Activated T-cell treated with anti-CD3 and anti-CD28 coated beads, Interleukin-2, amount 50 U/mL, for 48 hours (primary cell): ENCODE measurements at places on chromosomes 5 and 9.

GRCh38 chr9:136225366-136225747, 20.3 kb downstream of the QSOX2 start:
- DNase-seq: no peak

GRCh38 chr5:34715711-34716110, 59.6 kb downstream of the RAI14 start:
- DNase-seq: no peak

GRCh38 chr5:16931334-16932110, 4.6 kb downstream of the MYO10 start:
- DNase-seq: no peak

DNA sequence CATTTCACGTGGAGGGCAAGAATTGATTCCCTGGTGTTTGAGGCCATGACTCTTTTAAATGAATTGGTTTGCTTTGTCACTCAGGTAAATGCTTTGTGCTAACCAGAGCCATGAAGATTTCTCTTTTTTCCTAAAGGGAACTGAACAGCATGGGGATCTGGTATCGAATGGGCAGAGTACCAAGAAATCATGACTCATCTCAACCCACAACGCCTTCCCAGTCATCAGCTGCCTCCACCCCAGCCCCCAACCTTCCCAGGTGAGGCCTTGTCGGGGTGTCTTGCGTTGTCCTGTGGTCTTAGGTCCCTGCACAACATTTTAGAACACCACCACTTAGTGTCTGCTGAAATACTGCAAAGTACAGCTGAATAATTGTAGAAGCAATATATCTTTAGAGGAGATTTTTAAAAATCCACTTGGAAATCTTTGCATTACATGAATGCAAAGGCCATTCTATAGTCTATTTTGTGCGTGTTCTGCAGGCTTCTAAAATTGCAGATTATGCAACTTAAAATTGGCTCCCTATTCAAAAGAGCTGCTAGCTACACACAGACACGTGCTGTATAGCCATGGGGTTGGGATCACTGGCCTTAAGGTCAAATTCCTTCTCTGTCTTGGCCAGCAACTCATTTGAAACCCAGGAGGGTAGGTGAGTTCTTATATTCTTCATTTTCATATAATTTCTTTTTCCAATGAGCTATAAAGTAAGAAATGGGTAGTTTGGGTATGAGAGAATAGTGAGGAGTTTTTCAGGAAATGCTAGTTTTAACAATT, 69.0 kb downstream of the MVB12B start:
- DNase-seq: no peak

DNA sequence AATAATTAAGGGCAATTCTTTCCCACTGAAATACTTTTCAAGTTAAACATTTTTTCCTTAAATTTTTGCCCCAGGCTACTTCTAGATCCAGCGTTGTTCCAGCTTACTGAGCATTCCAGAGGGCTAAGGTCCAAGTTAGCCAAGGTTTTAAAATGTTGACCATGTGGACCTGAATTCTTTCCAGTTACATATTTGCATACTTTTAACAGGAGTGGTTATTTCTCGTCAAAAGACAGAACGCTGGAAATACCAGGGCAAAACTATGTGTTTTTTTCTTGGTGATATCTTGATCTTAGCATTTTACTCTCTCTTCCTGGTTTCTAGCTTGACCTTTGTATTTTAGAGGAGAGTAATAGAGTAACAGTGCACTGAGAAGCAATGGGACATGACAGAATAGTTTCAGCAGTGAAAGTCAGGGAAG, 32.8 kb downstream of the TMC1 start:
- no peak for DNase-seq

DNA sequence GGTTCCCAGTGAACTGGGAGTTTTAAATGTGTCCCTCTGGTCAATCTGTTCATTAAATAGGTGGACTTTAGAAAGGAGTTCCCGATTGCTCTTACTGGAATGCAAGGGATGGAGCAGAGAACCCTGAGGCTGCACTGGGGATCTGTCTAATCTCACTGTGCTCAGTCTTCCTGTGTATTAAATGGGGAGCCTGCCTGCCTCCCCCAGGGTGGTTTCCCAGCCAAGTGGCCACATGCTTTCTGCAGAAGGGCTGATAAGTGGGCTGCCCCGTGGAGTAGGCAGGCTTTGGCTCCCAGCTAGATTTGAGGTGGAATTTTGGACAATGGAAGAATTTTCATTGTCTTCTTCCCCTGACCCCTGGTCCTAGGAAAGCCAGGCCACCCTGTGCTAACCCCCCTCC, 14.0 kb upstream of the PHYHD1 start:
- DNase-seq: no peak

- no peak for DNase-seq
Measured at GRCh38 chr5:9838916-9839315, 208.8 kb upstream of the TAS2R1 start.

GRCh38 chr5:177437623-177438022, 9.0 kb upstream of the PRR7 start:
- DNase-seq: no peak

GRCh38 chr9:107293543-107294085, 10.5 kb downstream of the RAD23B start:
- DNase-seq: no peak

DNA sequence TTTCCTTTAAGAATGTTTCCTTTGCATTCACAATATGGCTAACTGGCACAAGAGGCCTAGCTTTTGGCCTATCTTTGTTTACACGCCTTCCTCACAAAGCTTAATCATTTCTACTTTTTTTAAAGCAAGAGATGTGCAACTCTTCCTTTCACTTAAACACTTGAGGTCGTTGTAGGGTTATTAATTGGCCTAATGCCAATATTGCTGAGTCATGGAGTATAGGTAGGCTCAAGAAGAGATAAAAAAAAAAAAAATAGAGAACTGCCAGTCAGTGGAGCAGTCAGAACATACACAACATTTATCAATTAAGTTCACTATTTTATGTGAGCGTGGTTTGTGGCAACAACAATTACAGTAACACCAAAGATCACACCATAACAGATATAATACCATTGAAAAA, 5.9 kb downstream of the FKBP15 start:
- DNase-seq: no peak

- no peak for DNase-seq
Measured at GRCh38 chr5:169450464-169450863, 133.1 kb upstream of the SPDL1 start.

DNA sequence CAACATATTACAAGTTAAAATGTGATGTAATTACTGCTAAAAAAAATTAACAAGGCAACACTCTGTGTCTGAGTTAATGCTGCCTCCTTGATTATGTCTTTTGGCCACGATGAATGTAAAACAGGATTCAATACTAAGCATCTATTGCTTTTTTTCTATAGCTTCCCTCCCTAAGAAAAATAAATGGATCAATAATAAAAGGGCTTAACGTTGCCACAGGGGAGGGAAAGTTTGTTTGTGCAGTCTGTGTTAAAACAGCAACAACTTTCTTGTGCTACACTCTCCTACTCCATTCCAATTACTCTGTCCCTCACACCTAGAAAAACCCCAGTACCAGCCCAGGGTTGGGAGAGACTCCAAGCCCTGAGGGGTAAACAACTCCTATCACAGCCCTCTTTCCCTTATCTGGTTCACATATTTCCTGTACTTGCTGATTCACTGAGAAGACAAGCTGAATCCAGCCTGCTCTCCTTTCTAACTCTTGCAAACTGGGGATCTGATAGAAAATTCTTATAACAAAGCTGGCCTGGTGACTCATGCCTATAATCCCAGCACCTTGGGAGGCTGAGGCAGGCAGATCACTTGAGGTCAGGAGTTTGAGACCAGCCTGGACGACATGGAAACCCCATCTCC, 44.8 kb downstream of the PTPN3 start:
- DNase-seq: no peak

DNA sequence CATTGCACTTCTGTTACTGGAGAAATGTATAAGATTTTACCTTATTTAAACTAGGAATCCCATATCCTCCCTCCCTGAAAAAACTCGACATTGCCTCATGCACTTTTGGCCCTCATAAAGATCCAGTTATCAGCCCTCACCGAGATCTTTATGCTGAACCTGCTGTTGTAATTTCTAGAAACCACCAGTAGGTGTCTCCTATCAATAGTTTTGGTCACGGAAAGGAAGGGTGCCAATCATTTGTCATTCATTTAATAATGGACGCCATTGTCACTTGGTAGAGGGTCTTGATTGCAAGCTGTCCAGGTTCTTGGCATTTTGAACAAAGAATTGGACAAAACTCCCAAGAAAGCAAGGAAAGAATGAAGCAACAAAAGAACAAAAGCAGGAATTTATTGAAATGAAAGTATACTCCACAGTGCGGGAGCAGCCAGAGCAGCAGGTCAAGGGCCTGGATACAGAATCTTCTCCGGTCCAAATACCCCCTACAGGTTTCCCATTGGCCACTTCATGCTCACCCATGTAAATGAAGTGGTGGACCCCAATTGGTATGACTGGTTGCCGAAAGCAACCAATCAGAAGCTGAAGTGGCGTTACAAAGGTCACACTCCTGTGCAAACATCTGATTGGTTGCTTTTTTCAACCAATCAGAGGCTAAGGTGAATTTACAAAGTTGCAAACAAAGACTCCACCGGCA, 524.3 kb downstream of the PSAT1 start:
- DNase-seq: no peak

DNA sequence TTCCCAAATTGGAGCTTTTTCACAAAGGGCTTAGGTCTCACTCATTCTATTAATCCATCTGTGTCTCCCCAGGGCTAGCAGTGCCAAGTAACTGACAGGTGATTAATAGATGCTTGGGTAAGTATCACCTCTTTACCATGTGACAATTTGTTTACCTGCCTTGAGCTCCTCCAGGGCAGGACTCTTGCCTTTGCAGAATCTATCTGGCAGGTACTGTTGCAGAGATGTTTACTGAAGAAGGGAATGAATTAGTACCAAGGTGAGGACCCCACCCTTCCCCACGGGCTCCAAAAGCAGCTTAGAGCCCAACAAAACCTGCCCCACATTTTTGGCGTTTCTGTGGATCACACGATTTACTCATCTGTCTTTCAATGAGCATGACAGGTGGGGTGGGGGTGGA, 698 bp upstream of the TGFBI start:
- no peak for DNase-seq

DNA sequence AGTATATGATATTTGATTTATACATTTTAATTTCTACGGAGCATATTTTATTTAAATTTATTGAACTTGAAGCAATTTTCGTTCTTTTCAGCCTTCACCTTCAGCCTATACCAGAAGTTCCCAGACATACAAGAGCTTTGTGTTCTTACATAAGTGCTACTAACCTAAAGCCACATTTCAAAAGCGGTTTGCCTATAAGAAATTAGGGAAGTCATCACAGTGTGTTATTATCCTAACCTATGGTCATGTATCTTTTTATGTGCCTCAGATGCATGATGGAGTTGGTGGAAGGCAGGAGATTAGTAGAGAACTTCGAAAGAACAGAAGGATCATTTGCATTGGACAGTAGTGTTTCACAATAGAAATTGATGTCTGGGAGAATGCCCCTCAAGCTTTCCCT, 3.1 kb downstream of the KIF2A start:
- no peak for DNase-seq

DNA sequence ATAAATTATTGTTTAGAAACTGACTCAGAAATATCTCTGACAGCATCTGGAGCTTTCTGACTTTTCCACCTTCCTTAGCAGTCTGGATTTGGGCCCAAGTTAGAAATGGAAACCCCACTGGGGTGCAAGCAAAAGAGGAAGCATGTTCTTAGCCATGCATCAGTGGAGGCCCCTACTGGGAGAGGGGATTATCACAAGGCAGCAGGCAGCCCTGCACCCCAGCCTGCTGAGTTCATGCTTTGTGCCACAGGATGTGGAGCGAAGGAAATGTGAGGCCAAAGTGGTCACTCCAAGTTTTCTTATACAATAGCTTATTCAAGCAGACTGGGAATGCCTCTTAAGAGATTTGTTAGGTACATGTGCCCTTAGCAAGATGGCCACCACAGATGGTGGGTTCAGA, 146.5 kb upstream of the TLX3 start:
- no peak for DNase-seq

- DNase-seq: no peak
Measured at GRCh38 chr5:133497608-133498348, 114.6 kb downstream of the FSTL4 start.

DNA sequence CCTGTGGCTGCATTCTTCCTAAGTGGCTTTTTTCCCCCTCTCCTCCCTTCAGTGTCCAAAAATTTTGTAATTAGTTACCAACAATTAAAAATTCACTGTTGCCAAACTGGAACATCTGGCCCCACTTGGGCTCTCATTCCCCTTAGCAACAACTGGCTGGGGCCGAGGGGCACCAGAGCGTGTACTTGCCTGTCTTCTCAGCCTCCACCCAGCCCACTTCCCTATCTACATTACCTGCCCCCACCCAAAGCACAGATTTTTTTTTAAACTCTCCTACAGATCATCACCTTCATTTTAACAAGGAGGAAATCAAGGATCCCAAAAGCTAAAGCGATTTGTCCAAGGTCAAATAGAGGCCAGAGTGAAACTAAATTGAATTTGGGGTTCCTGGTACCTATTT, 278.8 kb downstream of the EBF1 start:
- no peak for DNase-seq

DNA sequence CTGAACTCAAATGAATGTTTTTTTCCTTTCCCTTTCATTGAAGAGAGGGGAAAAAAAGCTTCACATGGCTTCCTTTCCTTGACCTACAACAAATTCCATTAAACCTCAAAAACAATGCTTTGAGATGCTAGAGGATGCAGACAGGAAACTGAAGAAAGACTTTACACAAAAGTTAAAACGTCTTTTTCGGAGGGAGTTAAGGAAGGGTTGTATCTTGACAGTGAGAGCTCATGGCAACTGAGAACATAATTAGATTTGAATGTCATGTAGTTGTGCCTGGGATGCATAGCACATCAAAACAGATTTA, 66.4 kb downstream of the EBF1 start:
- DNase-seq: no peak

DNA sequence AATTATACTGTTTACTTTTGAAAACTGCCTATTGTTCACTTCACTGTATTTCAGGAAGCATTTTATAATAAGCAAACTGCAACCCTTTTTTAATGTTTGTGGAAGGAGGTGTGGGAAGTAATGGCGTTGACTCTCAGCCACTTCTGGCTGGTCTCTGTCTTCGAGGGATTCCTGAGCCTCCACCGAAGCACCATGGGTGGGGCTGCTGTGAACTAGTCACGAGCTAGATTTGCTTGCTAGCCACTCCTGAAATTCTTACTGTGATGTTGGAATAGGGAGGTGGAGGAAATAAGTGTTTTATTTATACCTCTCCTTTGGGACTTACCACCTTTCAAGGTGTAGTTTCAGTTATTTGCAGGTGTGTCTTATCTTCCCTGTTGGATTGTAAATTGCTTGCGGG, 26.8 kb downstream of the PIP5K1B start:
- DNase-seq: no peak

GRCh38 chr5:110203661-110204060, 513.9 kb downstream of the MAN2A1 start:
- DNase-seq: no peak

GRCh38 chr5:118692811-118693342, 295.5 kb downstream of the DTWD2 start:
- no peak for DNase-seq

GRCh38 chr9:101527066-101527465, 6.6 kb upstream of the RNF20 start:
- no peak for DNase-seq

- DNase-seq: no peak
Measured at GRCh38 chr5:51271261-51271660, 112.0 kb upstream of the ISL1 start.

GRCh38 chr9:133461975-133462374, 2.2 kb downstream of the CACFD1 start:
- DNase-seq: no peak

GRCh38 chr5:108788142-108788541, 40.4 kb downstream of the FER start:
- DNase-seq: no peak
